ENCODE measurements at places on chromosomes 13 and 19.

DNA sequence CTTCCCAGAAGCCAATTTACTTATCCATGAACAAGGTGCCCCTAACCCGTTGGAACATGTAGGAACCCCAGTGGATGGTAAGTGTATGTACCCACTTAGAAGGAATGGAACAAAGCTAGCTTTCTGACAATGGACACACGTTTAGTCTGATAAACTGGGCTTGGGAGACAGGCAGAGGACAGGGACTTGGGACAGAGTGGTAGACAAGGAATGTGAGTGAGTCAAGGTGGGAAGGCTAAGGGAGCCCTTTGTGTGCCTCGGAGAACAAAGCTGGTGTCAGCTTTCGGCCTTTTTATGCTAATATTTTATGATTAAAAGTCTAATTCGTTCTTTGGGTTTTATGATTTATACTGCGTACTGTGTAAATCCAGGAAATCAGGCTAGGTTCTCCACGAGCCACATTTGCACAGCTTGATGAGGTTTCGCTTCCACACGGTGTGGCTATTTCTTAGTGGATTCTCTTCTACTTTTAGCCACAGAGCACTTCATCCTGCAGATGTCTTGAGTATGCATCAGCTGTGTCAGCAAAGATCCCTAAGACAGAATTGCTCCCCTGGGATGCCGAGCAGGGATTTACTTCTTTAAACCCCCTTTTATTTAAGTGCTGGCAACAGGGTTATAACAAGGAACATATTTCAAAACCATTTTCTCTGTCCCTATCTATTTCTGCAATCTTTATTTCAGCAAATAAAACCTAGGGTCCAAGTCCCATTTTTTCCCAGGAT lies 258.5 kb downstream of the DLEU7 start:
- DNase-seq: no peak

DNA sequence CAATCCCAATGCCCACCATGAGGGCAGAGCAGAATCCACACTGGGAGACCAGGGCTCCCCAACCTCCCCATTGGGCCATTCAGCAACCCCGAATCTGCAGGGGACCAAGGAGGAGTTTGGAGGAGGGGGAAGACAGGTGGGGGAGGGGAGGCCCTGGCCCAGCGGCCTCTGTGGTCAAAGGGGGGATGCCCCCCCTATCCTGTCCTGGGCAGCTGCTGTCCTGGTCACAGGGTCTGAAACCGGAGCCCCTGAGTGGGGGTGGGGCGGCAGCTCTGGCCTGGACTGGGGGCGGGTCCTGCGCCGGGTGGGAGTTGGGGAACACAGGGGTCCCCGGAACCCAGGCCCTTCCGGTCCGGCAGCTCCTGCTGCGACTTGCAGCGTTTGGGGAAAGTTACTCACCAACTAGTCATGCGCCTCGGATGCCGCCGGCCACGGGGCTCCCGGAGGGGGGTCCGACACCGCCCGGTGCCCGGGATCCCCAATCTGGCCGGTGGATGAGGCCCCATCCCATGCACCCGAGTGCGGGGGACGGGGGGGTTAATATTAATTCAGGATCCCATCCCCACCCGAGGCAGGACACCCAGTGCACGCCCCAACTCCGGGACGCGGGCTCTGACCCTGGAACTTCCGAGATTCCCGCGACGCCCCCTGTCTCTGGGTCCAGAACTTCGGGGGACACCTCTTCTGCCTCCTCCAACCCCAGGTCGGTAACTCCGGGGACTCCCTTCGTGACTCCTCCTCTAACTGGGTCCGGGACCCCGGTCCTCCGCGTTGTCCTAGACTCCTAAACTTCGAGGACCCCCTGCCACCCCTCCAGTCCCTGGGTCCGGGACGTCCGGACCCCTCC lies 872 bp downstream of the HOMER3 start:
- DNase-seq: peak; percentile 48

DNA sequence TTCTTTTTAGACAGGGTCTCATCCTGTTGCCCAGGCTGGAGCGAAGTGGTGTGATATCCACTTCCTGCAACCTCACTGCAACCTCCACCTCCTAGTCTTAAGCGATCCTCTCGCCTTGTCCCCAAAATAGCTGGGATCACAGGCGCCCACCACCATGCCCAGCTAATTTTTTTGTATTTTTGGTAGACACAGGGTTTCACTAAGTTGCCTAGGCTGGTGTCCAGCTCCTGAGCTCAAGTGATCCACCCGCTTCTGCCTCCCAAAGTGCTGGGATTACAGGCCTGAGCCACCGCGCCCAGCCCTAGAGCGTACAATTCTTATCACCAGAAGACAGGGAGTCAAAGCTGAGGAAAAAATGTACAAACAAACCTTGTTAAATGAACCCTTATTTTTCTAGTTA lies 4.5 kb upstream of the ELOF1 start:
- DNase-seq: no peak

GRCh38 chr19:48363500-48363809 lies 285 bp downstream of the TMEM143 start:
- DNase-seq: no peak

GRCh38 chr19:43812688-43813087 lies 10.4 kb upstream of the LYPD5 start:
- no peak for DNase-seq

DNA sequence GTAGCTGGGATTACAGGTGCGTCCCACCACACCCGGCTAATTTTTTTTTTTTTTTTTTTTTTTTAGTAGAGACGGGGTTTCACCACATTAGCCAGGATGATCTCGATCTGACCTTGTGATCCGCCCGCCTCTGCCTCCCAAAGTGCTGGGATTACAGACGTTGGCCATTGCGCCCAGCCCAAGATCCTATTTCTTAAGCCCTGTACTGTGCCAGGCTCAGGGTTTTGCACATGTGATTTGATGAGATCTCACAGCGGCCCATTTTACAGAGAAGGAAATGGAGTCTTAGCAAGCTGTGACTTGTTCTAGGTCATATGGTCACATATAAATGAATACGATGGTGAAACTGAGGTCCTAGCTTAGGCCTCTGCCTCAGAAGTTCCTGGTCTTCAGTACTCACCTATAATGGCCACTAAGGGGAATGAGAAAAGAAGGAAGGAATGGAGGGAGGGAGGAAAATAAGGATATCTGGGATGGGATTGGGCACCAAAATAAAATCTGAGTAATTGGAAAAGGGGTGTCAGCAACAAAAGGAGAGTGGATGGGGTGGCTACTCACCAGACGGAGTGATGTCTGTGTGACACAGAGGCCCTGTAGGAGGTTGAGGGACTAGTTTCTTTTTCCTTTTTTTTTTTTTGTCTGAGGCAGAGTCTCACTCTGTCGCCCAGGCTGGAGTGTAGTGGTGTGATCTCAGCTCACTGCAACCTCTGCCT lies 1.3 kb downstream of the OSCAR start:
- no peak for DNase-seq

- DNase-seq: no peak
These were observed 3.3 kb downstream of the P2RY11 start for GRCh38 chr19:10114651-10115391.

DNA sequence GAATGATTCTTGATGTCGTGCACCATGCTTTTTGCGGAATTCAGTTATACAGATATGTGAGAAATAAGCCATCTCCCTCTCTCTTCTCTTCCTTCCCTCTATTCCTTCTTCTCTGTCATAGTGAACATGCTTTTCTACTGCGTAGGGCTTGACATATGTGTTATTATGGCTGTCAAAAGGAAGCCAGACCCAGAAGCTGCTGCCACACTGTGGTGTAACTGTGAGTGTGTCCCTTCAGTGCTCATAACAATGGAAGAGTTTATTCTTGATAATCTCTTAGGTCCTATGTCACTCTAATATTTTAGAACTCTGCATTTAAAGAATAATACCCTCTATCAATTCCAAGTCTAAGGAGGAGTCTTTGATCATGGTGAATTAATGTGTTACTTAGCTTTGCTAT lies 208.9 kb upstream of the TMTC4 start:
- no peak for DNase-seq

DNA sequence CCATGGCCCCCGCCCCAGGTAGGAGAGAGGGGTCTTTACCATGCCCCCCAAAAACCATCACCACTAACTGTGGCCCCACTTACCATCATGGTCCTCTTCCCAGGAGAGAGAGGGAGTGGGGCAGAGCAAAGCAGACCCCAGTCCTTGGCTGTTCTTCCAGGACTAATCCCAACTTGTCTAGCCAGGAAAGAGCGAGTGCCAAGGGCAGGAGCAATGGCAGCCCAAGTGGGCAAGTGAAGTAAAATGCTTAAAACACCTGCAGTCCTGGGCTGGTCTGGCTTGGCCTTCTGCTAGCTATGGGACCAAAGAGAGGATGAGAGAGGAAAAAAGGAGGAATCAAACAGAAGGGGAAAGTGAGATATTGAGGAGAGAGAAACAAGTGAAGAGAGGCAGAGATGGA lies 17.9 kb downstream of the ZSWIM4 start:
- DNase-seq: no peak

- no peak for DNase-seq
These were observed 1552.2 kb downstream of the PCDH9 start for GRCh38 chr13:65677906-65678305.

- no peak for DNase-seq
These were observed 6.0 kb downstream of the KANK2 start for GRCh38 chr19:11191273-11191755.

DNA sequence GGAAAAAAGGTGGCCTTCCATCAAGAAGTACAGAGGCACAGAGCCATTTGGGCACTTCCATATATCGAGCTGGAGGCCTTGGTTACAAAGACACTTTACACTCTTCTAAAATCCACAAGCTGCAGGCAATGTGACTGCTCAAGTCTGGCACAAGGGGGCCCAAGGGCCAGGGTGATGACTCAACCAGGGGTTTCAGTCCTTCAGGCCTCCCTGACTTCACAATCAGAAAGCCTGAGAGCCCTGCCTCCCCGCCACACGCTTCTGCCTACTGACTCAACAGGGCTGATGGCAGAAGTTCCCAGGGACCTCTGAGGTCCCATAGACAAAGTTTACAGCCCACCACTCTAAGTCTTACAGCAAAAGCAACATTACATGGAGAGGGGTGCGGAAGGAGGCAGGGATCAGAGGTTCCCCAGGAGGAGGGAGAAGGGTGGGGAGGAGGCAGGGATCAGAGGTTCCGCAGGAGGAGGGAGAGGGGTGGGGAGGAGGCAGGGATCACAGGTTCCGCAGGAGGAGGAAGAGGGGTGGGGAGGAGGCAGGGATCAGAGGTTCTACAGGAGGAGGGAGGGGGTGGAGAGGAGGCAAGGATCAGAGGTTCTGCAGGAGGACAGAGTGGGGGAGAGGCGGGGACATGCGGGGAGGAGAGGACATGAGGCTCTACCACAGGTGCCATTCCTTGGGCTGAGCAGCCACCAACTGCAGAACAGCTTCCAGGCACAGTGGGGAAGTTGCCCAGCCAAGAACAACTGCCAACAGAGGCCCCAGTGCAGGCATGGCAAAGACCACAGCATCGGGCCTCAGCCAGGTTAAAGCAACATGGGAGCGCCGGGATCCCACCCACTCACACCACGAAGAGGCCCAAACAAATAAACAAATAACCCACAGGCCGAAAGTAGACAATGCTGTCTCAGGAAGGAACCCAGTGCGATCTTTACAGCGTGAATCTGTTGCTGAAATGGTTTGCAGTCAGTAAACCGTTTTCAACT lies 52.0 kb downstream of the SLC7A1 start:
- DNase-seq: no peak

GRCh38 chr13:71634602-71635443 lies 232.2 kb downstream of the DACH1 start:
- no peak for DNase-seq

DNA sequence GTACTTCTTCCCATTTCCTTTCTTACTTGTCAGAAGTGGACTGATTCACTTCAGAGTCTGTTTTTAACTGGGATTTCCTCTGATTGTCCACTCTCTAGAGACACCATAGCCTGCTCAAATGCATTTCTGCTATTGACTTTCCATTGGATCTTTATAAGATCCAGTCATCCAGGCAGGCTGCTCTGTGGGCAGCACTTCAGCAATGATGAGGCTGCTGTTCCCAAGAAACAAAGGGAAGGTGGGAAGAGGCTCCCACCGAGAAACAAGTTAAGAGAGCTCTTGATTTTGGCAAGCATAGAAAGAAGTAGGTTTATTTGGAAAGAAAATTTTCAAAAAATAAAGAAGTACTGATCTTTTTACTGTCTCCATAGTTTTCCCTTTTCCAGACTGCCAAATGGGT lies 125.8 kb upstream of the STARD13 start:
- no peak for DNase-seq

GRCh38 chr13:101398920-101399319 lies 17.4 kb downstream of the NALCN start:
- no peak for DNase-seq

DNA sequence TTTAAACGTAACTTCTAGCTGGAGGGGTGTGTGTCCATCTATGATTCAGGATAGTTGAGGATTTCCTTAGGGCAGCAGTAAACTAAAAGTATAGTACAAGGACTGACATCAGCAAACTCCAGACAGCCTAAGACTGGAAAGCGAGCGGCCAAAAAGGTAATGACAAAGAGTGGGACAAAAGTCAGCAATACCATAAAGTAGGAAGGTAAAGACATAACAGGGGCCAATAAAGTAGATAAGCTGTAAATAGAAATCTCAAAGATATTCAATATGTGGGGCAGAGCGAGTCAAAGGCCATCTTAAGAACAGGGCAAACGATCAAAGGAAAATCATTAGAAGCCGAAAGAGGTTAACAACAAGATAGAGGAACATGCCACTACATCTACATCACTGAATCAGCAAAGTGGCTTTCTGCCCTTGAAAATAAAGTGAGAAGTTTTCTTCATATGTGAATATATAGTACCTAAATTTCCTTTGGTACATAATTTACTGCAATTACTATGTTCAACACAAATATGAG lies 167.2 kb downstream of the DIAPH3 start:
- DNase-seq: no peak

GRCh38 chr19:42683917-42684513 lies 56.3 kb downstream of the PSG3 start:
- DNase-seq: no peak

- peak; percentile 90 for DNase-seq
These were observed 6.5 kb upstream of the ZNF579 start for GRCh38 chr19:55586976-55587668.

- no peak for DNase-seq
These were observed 11.6 kb downstream of the FUZ start for GRCh38 chr19:49801401-49801888.

- peak; percentile 89 for DNase-seq
These were observed 1.9 kb downstream of the PTPRS start for GRCh38 chr19:5338656-5339197.

Measured in retina (tissue), 1 donor.